Fibroblast of the conjunctiva (primary cell): ENCODE measurements at places on chromosomes 2 and 18.
A peak's percentile ranks its signal among the peaks of the same experiment; 100 is the strongest.

DNA sequence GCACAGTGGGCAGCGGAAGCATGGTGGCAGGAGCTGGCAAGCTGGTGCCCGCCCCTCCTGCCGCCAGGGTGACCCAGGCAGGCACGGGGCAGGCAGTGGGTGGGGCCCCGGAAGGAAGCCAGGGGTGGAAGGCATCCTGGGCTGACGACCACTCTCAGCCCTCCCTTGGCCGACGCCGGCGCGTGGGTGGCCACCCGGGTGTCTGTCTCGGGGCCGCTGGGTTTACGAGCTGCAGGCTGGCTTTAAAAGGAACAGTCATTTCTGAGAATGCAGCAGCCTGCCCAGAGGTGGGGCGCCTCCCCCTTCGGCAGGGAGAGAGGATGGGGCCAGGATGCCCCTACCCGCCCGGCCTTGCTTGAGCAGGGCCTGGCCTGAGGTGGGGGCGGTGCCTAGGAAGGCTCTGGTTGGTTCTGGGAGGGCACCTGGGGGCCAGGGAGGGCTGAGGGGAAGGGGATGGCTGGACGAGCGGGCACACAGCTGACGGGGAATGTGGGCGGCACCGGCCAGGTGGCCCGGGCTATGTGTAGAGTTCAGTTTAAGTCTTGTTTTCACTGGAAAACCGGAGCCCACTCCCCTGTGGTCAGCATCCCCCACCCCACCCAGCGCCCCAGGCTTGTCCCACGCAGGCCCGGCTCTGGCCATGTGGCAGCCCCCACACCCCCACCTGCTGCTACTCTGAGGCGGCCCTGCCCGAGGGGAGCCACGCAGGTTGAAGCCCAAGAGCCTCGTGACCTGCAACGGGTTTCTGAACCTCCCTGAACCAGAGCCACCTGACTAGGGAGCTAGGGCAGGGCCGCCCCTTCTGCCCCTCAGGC, 6.3 kb downstream of the BOK start:
- no peak for DNase-seq

DNA sequence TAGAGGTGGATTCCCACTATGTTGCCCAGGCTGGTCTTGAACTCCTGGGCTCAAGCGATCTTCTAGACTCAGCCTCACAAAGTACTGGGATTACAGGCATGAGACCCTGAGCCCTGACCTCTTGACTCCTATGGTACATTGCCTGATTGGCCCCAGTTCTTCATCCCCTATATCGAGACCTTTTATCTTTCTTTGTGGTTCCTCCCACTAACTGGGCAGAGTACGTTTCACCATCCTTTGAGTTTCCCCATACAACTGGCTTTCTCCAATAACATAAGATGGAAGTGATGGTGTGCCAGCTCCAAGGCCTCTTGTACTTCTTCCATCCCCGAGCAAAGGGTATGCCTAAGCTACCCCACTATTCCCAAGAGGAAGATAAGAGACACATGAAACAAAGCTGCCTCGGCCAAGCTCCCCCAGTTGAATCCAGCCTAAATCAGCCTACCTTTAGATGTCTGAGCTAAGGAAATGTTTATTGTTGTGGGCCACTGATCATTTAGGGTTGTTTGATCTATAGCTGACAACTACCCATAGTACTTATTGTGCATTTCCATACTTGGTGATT, 8.3 kb upstream of the TMEM247 start:
- no peak for DNase-seq

- DNase-seq, result no peak
Measured at GRCh38 chr2:88127638-88127887, 299 bp downstream of the FABP1 start.

DNA sequence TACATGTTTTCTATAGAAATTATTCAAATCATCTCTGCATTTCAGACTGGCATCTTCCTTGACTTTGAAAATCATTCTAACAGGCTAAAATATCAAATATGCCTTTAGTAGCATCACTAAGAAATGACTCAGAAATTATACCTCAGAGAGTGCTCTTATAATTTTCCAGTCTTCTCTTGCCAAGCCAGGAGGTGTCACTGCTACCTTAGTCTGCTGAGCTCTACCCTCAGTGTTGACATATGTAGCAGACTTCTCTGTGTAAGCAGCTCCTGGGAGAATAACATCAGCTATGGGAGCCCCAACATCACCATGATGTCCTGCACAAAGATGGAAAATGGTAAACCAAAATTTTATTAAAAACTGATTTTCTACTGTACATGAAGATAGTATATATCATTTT, 31.6 kb downstream of the NDUFS1 start:
- no peak for DNase-seq

DNA sequence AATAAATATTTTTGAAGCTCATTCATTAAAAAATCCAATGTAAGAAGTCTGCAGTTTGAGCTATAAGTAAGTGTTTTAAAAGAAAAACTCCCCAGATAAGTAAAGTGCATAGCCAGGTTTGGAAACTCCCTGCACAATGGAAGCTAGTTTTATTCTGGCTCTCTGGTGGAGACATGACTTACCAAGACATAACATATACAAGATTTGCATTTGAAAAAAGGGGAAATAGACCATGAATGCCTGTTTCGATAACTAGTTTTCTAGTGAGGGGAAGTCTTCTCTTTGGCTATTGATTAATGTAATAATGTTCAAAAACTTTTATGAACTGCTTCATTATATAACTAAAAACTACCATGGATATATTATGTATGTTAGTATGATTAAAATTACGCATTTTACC, 435.2 kb downstream of the ARHGAP15 start:
- no peak for DNase-seq

GRCh38 chr2:26891-27290, 19.4 kb downstream of the FAM110C start:
- DNase-seq, result no peak

DNA sequence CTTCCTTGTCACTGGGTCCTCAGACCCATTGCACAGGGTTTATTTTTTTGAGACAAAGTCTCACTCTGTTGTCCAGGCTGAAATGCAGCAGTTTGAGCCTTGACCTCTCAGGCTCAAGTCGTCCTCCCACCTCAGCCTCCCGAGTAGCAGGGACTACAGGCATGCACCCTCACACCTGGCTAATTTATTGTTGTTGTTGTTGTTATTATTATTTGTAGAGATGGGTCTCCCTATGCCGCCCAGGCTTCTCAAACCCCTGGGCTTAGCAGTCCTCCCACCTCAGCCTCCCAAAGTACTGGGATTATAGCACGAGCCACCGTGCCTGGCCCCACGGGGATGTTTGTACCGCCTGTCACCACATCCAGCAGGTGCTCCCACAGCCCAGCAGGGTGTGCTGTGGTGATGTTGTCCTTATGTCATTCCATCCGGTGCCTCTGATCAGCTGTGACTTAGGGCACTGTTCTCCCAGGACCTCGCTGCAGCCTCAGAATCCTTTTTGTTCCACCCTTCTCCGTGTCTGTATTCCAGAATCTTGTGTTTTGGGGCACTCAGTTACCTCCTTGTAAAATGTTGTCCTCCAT, 182.3 kb downstream of the INO80D start:
- no peak for DNase-seq

GRCh38 chr2:147863835-147864234, 19.0 kb downstream of the ACVR2A start:
- no peak for DNase-seq

DNA sequence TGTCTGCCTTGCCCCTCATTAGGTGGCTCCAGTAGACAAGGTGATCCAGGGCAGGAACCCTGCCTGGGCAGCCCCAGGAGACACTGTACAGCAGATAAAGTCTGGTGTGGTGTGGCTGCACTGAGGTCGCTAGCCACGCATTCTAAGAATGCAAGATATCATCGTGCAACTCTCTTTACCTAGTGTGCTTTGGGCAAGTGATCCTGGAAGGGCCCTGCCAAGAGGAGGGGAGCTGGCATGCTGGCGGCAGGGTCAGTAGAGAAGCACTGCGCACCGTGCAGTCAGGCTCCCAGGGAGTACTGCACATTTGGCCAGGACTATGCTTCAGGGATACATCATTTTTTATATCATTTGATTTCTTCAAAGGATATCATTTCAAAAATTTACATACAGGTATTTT, 195.3 kb upstream of the SMAD2 start:
- DNase-seq, result no peak

DNA sequence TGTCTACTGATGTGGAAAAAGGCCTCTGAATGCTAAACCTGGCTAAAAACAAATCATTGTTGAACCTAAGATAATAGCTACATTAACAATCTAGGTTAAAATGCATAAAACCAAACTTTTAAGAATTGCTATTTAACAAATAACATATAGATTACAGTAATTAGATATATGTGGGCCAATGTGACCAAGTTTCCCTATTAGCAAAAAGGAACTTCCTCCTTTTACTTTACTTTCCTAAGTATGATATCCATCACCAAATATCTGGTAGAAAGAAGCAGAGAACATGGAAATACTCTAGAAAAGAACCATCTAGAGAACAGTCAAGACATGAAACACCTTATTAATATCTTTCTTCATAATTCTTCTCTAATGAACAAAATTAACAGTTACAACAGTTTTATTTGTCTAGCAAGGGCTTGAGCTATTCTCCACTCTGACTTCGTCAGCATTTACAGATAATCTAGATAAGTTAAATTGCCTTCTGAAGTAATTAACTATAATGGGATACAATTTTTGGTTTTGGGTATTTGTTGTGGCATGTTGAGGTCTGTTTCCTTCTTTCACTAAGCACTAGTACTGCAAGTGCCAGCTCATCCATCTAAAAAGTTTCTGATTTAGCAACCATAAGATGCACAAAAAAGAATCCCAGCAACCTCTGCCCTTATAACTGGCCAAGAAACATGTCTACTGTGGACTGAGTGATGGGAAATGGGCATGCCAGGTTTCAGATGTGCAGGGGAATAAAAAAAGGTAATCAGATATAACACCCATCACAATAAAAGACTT, 53.3 kb downstream of the MEMO1 start:
- no peak for DNase-seq

DNA sequence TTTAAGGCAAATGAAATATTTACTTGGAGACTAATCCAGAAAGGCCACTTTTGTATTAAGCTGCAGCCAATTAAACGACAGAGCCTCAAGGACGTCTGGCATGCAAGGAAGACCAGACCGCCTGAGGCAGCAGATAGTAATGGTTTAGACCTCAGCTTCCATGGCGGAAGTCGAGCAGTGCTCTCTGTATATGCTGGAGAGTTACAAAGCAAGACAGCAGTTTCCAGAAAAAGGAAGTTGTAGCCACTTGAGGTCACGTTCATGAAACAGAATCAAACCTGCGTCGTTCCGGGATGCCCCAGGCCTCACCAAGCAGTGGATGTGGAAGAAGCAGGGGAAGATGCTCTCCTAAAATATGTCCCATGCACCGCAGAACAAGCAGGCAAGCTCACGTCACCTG, 142.0 kb downstream of the PTGR3 start:
- no peak for DNase-seq

GRCh38 chr2:148607566-148607965, 37.0 kb upstream of the EPC2 start:
- DNase-seq, result no peak

GRCh38 chr2:112640800-112641675, 4.7 kb upstream of the SLC20A1 start:
- DNase-seq, result peak; percentile 55
